ENCODE measurements at places on chromosomes 13 and 19. TPM values are rescaled to one million over a fixed set of nuclear protein-coding genes. Genes with fewer than 3 reads are reported as not detected.
A peak's percentile ranks its signal among the peaks of the same experiment; 100 is the strongest.

GRCh38 chr19:19489804-19490204 lies 25.5 kb downstream of the TSSK6 start:
- DNase-seq = no peak

DNA sequence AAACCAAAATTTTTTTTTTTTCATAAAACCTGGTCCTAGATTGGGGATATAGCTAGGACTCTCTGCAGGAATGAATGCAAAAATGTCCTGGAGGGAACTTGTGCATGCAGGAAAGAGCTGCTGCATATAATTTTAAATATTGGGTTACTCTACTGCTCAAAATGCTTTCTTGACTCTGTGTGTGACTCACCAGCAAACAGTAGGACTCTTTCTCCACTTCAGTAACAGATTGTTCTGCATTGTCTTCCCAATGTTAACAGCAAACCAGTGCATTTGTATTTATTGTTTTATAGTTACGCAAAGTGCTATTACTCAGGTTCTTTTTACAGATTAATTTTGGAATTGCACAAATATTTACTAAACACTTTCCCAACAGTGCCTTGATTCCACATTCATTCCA lies 163.7 kb upstream of the KL start:
- no peak for DNase-seq

DNA sequence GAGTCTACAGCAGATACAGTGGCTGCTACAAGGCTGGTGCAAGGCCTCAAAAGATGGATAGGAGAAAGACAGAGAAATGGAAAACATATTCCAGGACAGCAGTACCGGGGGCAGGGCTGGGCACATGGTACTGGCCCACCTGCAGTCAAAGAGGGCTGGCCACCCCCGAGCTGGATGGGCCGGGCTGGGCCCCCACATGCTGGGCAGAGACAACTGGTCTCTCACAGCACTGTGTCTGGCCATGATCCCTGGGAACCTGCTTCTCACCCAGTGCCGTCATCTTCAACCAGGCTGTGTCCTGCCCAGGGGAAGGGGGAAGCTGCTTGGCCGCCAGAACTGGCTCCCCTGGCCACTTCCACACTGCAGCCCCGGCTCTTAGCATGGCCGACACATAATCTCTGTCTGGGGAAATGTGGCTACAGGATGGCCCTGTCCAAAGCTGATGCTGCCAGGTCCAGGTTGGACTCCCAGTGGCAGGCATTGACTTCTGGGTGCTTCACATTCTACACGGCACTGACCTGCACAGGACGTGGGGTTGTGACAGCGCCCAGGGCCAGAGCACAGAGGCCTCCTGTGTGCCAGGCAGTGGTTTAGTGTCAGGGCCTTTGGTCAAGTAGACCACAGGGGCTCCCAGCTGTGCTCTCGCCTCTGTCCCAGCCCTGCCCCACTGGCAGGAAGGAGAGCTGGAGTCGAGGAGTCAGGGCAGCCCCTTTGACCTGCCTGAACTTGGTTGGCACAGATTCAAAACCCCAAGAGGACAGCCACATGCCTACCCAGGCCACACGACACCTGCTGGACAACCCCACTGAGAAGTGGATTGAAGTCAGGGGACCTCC lies 21.7 kb downstream of the PEPD start:
- DNase-seq = no peak

DNA sequence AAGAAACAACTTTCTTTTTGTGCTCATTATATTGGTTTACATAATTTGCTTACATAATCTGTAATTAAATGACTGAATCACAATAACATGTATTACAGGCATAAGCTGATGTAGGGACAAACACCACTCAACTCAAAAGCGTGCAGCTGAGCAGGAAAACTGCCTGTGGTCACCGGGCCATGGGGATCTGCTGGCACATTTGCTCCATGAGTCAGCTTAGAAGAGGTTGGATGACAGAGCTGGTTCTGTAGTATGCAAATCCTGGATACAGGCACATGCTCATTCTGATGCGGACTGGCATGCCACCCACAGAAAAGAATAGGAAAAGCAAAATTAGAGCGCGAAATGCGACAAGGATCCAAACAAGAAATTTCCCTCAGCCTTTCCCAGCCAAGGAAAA lies 128.6 kb downstream of the USP12 start:
- peak; percentile 58 for DNase-seq

- peak; percentile 59 for DNase-seq
These were observed 4.7 kb upstream of the TMPRSS9 start for GRCh38 chr19:2355168-2356035.

GRCh38 chr13:110876609-110877008 lies 38.3 kb downstream of the ANKRD10 start:
- DNase-seq = no peak

DNA sequence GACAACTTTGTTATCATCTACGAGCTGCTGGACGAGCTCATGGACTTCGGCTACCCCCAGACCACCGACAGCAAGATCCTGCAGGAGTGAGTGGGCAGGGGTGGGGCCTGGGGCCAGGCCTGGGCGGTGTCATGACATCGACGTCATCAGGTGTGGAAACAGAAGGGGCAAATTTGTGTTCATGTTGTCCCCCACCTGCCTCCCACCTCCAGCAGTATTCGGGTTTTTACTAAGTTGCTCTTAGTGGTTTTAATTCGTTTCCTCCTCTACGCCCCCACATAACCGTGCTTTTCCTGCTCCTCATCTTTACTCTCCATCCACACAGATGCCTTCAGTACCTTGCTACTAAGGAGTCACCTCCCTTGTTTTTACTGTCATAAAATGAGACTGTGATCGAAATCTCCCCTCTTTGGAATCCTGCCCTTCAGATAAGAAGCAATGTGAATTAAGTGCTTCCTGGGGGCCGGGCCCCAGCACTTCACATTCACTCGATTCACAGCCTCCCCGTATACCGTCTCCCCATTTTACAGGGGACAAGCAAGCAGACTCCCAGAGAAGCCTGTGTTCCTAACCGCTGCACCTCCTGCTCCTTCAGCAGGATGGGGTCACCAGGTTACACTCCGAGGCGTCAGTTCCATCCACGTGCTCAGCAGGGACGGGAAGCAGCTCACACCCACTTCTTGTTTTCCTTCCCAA lies 10.5 kb downstream of the AP1M1 start:
- DNase-seq = no peak

DNA sequence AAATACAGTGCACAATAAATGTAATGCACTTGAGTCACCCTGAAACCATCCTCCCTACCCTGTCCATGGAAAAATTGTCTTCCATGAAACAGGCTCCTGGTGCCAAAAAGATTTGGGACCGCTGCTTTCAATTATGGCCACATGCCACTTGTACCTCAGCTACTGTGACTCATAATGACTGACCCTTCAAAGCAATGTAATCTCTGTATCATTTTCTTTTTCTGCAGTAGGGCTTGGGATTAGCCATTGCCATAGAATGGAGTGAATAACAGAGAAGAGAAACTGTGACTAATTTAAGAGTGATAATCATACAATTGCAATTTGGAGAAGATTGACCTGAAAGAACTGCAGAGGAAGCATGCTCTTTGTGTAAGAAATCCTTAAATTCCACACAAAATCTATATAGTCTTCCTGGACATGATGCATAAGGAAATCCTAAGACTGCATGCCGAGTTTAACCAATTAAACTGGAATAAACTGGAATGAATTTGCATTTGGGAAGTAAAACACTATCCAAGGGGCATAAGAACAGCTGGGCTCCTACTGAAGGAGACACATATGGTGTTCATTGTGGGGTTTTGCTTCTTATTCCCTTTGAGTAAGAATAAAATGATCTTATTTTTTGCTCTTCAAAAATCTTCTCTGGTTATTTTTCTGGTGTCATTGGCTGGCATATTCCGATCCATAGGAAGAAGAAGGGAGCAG lies 59.5 kb upstream of the SLC7A1 start:
- DNase-seq = no peak

- DNase-seq = peak; percentile 97
These were observed at the start of gene WASF3 for GRCh38 chr13:26557393-26558073. Gene WASF3, plus strand, starts transcription at chr13:26557683. Its CDS starts 84,588 bp downstream, at chr13:26642271.

DNA sequence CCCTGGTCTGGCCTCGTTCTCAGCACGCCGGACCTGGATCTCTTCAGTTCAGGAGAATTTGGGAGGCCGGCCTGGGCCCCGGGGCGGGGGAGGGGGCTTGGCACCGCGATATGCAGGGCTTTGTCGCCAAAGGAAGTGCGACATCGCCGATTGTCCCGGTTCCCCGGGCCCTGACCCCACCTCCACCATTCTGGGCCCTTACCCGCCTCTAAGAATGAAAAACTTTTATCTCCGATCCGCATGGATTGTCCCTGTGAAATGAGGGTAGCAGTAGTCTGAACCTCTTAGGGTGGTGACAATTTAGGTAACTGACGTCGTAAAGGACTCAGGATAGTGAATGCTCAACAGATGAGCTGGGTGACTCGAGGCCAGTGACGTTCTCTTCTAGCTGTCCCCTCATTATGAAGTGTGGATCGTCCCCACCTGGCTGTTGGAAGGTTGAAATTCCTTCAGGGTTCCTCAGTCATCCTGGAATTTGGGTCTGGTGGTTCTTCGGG lies 650 bp downstream of the DDA1 start:
- DNase-seq = no peak

- DNase-seq = peak; percentile 32
These were observed 16.3 kb upstream of the DOCK6 start for GRCh38 chr19:11278670-11279069.

DNA sequence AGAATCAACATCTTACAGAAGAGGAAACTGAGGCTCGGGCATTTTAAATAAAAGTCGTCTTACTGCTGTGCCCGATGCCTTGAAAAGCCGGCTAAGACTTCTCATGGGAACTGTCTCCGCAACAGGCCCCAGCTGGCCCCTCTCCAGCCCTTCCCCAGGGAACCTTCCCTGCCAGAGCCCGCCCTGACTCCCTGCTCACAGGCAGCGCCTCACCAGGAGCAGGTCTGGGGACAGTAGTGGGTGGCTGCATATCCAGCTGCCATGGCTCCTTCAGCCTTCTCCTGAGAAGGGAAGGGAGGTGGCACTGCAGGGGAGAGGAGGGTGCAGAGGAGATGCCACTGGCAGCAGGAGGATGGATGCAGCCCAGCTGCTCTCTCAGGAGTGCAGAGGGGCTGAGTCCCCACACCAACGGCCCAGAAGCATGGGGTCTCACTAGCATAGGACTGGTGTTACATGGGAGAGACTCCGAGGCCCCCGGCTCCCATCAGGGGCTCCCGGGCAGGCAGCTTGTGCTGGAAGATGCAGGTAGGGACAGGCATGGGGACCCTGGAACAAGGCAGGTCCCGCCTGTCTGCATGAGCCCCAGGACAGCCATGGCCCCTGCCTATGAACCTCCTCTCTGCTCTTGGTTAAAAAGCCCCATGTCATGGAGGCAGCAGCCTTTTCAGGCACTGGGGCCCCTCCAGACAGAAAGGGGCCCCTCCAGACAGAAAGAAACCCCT lies 216.4 kb upstream of the SGCG start:
- DNase-seq = no peak

DNA sequence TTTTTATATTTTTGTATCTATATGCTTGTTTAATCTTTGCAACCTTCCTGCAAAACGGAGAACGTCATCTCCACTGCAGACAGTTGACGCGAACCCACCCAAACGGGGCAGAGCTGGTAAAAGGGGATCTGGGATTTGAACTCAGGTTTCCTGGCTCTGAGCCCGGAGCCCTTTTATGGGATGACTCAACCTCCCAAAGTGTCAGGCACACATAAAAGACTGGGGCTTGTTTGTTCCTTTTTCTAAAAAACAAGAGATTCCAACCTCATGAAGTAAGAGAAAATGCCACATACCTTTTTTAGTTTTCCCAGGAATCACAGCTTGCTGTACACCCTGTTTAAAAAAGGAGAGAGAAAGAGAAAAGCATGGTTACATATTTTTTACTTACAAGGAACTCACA lies 78.9 kb downstream of the GADD45B start:
- no peak for DNase-seq

GRCh38 chr13:31172535-31172934 lies 10.8 kb upstream of the HSPH1 start:
- no peak for DNase-seq

- DNase-seq = no peak
These were observed 15.1 kb downstream of the ZNRF4 start for GRCh38 chr19:5470264-5470671.

DNA sequence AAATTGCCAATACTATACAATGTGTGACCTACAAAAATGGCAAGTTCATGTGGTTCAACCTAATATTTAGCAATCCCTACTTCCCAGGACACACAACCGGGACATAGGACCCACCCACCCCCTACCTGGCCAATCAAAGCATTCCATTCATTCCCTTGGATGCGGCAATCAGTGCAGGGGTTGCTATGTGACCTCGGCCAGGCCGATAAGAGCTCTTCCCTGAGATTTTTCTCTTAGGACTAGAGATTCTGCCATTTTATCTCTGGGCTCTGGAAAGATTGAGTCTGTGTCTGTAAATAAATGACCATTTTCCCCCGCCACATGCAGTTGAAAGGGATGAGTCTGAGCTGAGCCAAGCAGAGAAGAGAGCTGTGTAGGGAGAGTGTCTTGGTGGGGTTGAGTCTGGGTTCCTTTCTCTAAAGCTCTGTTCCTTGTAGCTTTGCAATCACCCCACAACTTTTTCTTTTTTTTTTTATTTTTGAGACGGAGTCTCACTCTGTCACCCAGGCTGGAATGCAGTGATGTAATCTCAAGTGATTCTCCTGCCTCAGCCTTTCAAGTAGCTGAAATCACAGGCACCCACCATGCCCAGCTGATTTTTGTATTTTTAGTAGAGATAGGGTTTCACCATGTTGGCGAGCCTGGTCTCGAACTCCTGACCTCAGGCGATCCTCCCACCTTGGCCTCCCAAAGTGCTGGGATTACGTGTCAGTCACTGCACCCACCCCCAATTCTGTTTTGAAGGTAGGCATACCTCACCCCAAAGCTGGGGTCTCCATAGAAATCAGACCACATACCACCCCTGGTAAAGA lies 7.4 kb downstream of the IFNL1 start:
- peak; percentile 21 for DNase-seq

GRCh38 chr19:21202865-21203494 lies 61.1 kb downstream of the ZNF431 start:
- no peak for DNase-seq

DNA sequence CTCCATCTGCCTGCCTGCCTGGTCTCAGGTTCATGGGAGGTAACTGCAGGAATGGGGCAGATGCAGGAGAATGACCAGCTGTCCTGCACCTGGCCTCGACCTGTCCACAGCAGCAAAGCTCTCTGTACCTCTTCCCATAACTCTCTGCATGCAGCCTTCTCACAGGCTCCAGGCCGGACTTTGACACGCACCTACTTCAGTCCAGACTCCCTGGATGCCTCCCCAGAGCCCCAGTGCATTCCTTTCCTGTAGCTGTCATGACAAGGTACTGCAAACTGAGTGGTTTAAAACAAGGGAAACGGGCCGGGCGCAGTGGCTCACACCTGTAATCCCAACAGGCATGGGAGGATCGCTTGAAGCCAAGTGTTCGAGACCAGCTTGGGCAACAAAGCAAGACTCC lies 3.3 kb downstream of the NANOS2 start:
- DNase-seq = no peak

NLRP9 gene
- not detected for total RNA-seq

ZNF284 gene
- total RNA-seq = 2.6 TPM

ZNF808 gene
- total RNA-seq = 14.5 TPM

ZNF850 gene
- total RNA-seq = 3.9 TPM

ZNF121 gene
- 23.5 TPM for total RNA-seq

LILRB5 gene
- total RNA-seq = 18.4 TPM

TTC9B gene
- not detected for total RNA-seq

PLIN5 gene
- 1.5 TPM for total RNA-seq

KANK3 gene
- total RNA-seq = 13.0 TPM

PRTN3 gene
- total RNA-seq = not detected

GNG7 gene
- 7.8 TPM for total RNA-seq

Measured in adrenal gland (tissue), 19 donors.